ENCODE measurements at places on chromosomes 6 and 20.

DNA sequence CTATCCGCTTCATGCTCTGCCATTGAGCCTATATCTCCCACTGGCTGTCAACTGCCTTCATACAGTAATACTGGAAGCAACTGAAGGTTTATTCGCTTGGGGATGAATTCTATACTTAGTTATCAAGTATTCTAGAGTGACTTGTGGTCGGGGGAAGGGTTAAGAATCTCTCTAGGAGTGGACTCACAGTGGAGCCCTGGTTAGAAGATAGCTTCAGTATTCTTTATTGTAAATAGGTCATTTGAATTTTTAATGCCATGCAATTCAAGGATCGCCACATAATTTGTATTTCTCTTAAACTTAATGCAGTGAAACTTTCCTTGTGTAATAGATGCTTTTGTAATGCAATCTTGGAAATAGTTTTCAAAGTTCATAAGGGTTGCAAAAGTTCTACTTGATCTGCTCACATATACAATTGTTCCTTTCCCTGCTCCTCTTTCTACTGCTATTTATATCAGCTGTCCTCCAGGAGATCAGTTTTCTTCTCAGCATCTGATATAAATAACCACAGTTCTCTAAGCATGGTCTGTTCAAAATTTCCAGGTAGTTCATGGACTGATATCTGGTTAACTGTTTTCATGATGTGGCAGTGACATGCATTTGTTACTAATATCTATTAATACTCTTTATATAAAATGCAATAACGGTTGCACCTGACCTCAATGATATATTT, 120.3 kb downstream of the KCNQ5 start:
- no peak for DNase-seq

DNA sequence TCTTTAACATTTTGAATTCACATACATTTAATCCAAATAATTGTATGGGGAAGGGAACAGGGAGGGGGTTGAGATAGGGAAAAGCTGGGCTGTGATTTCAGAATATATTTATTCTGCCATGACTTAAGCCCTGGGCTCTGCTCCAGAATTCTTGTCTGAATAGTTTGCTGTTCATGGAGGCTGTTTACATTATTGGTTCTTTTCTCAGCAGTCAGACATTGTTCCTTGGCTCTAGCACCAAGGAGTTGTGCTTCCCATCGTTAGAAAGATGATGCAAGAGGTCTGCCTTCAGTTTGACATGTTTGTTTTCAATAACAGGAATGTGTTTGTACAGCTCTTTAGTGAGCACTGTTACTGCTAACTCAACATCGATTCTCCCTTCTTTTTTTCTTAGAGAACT, 198.8 kb upstream of the CDYL start:
- no peak for DNase-seq

- DNase-seq = no peak
Observed at GRCh38 chr20:44166008-44166407, 21.0 kb downstream of the JPH2 start.

GRCh38 chr6:26003102-26003694, 40.6 kb downstream of the TRIM38 start:
- peak; percentile 50 for DNase-seq

GRCh38 chr6:98847779-98848538, 13.6 kb downstream of the POU3F2 start:
- DNase-seq = no peak

- DNase-seq = no peak
Observed at GRCh38 chr6:39777661-39778060, 14.5 kb upstream of the DAAM2 start.

- no peak for DNase-seq
Observed at GRCh38 chr6:156846845-156847599, 69.8 kb downstream of the ARID1B start.

DNA sequence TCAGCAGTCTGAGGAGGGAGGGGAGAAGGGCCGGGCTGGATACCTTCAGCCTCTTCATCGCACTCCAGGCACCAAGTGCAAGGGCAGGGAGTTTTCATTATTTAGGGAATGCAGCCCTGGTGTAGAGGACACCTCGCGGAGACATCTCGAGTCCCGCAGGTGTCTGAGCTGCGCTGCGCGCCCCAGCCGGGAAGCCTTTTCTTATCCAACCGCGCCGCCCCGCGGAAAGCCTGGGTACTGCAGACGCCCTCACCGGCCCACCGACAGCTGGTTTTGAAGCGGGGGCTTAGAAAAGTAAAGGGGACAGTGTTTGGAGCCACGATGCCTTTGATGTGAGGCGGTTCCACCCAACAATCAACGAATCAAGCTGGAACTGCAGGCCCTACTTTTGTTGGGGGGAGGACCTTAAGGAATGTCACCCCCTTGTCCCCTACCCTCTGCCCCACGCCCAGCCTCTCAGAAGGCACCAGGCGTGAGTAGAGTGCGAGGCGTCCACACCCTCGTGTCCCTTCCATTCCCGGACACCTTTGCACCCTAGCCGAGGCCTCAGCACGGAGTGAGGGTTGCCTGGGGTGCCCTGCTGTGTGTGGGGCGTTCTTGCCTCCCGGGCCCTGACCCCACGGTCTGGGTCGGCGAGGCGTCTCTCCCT, 8.6 kb downstream of the NKX2-2 start:
- DNase-seq = peak; percentile 49

GRCh38 chr6:92756912-92757311, 662.4 kb downstream of the EPHA7 start:
- DNase-seq = no peak

DNA sequence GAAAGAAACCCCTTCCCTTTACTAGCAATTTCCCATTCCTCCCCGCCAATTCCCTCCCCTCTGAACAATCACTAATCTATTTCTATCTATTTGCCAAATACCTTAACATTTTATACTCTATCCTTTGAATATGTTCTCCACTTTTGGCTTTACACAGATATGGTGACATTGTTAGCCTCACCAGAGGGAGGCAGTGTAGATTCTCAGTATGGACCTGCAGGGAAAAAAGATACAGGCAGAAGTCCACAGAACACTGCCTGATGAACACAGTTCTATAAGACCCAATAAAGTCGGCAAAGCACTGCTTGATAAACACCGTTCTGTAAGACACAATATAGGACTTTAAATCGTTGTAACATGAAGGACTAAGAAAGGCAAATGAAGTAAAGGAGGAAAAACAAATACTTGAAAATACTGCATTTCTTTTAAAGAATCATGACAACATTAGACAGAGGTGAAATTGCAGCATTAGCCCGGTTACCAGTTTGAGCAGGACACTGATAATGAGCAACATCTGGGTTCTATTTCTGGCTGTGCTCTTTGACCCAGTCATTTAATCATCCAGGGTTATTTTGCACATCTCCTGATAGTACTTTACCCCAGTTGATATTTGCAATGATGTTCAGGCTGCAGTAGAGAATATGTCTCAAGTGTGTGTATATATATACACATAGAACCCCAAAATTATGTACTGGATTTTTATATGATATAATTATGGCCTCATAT, 296.8 kb downstream of the UTRN start:
- no peak for DNase-seq

- DNase-seq = no peak
Observed at GRCh38 chr6:11952316-11952715, 59.8 kb upstream of the HIVEP1 start.

DNA sequence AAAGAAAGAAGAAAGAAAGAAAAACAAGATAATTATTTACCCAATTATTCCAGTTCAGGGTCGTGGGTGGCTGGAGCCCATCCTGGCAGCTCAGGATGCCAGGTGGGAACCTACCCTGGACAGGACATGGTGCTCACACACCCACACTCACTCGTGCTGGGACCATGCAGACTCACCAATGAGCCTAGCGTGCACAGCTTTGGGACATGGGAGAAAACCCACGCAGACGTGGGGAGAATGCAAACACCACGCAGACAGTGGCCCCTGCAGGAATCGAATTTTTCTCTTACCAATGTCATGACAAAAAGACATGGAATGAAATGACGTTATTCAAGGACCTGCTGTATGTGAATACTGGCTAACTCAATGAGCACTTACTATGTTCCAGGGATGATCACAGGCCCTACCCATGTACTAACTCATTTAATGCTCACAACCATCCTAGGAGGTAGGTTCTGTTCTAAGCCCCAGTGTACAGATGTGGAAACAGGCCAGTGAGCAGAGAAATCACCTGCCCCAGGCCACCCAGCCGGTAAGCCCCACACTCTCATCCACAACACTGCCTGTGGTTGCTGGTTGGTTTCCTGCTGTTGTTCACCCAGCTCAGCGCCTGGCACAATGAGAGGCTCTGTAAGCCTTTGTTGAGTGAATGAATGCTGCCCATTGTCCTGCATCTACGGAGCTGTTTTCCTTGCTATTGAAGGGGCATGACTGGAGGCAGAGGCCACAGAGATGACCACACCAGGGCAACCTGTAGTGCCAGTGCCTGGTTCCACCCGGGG, 6.8 kb upstream of the PI16 start:
- DNase-seq = no peak
